Left lung (tissue), 14 donors: ENCODE measurements at places on chromosomes 12 and 14. TPM values are rescaled to one million over a fixed set of nuclear protein-coding genes. Genes with fewer than 3 reads are reported as not detected.

- no peaks in the 10 kb centered on the region for H3K4me1 ChIP-seq
- H3K36me3 ChIP-seq, result no peaks in the 10 kb centered on the region
- no peak for DNase-seq
- peaks cover 6% of the 10 kb centered on the region for H3K27me3 ChIP-seq
Measured at GRCh38 chr14:62158779-62159178, 396.6 kb downstream of the SNAPC1 start.

DNA sequence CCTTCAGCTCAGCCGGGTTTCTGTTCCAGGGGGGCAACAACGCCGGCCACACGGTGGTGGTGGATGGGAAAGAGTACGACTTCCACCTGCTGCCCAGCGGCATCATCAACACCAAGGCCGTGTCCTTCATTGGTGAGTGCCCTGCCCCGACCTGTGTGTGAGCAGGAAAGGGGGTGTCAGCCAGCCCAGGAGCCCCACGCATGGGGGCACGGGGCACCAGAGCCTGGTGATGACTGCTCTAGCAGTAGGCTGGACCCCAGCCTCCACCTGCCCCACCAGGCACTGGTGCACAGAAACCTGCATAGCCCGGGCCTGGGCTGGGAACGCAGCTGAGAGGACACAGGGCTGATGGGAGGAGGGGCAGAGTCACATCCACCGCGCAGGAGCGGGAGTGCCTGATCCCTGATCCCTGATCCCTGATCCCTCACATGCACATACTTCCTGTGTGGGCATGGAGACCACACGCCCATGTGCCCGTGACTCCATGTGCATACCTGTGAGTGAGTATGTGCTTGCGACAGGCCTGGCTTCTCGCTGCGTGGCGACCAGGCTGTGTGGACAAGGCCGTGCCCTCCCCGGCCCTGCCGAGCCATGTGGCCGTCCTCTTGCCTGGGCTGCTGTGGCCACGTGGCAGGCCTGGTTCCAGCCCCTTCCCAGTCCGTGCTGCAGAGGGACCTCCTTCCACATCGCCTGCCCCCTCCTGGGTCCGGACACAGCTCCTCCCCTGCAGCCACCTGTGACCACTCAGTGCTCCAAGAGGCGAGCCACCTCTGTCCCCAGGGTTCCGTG is 11.2 kb downstream of the ADSS1 start:
- H3K4me3 ChIP-seq, result no peak overlapping the region
- no peaks in the 10 kb centered on the region for H3K36me3 ChIP-seq
- peak overlapping the region; percentile 60 for H3K27ac ChIP-seq
- H3K4me1 ChIP-seq, result peaks cover 9% of the 10 kb centered on the region
- DNase-seq, result no peak

DNA sequence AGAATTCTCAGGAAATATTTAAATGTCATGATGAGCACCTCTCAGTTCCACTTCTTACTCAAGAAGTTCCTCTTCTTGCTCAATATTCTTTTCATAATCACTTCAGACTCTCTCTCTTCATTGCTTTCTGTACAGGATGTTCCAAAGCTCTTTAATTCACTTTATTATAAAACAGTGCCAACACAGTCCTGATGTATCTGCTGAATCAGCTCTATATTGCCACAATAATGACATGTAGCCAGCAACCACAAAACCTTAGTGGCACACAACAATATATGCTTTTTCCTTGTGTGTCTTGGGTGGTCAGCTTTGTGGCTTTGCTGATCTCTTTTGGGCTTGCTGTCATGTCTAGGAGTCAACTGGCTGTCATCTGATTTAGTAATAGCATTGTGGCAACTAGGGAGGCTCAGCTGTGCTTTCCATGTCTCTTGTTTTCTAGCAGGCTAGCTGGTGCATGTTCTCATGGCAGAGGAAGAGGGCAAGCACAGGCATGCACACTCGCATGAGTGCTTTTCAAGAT is 52.8 kb upstream of the SLC2A13 start:
- no peaks in the 10 kb centered on the region for H3K27me3 ChIP-seq
- peaks cover 41% of the 10 kb centered on the region for H3K4me1 ChIP-seq
- no peaks in the 10 kb centered on the region for H3K36me3 ChIP-seq
- DNase-seq, result no peak
- peak overlapping the region; percentile 61 for H3K27ac ChIP-seq

DNA sequence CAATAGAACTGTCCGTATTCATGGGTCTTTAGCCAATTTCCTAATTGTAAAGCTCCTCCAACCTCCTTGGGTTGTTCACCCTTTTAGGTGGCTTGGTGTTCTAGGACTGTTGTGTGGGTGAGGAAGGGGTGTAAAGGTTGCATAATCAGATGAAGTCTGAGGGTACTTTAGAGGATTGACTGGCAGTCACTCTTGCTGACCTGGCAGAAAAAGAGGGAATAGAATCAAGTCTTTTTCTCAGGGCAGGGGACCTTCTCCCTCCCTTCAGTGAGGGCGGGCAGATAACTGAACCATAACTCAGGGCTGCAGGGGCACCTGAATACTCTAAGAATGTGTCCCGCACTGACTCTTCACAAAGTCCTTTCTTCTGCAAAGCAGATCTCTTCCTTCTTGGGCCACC is 436.2 kb downstream of the CCDC91 start:
- no peaks in the 10 kb centered on the region for H3K36me3 ChIP-seq
- H3K27ac ChIP-seq, result no peak overlapping the region
- DNase-seq, result no peak
- no peaks in the 10 kb centered on the region for H3K27me3 ChIP-seq

DNA sequence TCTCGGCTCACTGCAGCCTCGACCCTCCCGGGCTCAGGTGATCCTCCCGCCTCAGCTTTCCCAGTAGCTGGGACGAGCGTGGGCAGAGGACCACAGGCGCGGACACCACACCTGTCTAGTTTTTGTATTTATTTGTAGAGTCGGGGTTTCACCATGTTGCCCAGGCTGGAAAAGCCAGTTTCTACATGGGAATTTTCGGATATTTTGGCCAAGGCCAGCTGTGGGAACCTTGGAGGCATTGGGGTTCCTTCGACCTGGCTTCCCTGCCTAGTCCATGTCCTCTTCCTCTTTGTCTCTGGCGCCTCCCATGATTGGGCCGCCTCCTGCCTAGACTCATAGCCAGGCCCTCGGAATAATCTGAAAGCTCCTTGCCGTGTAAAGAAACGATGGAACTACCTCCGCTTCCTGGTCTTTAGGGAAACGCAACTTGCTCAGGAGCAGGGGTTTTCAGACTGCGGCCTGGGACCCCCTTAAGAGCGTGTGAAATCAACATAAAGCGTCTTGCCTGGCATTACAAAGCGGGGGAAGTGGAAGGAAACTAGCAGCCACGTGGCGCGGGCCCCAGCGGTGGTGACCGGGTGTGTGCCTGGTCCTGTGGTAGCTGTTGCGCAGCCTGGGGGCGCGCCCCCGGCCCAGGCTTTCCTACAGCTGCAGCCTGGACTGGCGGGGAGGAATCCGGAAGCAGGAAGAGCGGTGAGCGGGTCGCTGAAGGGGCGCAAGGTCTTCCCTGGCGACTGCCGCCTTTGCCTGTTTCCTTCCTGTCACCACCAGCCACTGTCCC is 1.4 kb upstream of the HSP90AA1 start:
- DNase-seq, result peak; percentile 38
- H3K4me3 ChIP-seq, result peak overlapping the region; percentile 61
- H3K27ac ChIP-seq, result peak overlapping the region; percentile 99
- H3K4me1 ChIP-seq, result peaks cover 50% of the 10 kb centered on the region
- H3K36me3 ChIP-seq, result peaks cover 28% of the 10 kb centered on the region

- no peak overlapping the region for H3K4me3 ChIP-seq
- H3K27ac ChIP-seq, result no peak overlapping the region
- no peaks in the 10 kb centered on the region for H3K36me3 ChIP-seq
- no peaks in the 10 kb centered on the region for H3K27me3 ChIP-seq
- no peaks in the 10 kb centered on the region for H3K4me1 ChIP-seq
- no peak for DNase-seq
Measured at GRCh38 chr12:127722611-127723010, 544.4 kb upstream of the TMEM132C start.

- no peak overlapping the region for H3K27ac ChIP-seq
- no peak for DNase-seq
- no peak overlapping the region for H3K4me3 ChIP-seq
- no peaks in the 10 kb centered on the region for H3K27me3 ChIP-seq
Measured at GRCh38 chr12:115873451-115874082, 403.9 kb downstream of the MED13L start.

GRCh38 chr12:116284396-116284795 is 6.9 kb upstream of the MED13L start:
- no peak overlapping the region for H3K4me3 ChIP-seq
- no peaks in the 10 kb centered on the region for H3K36me3 ChIP-seq
- H3K27ac ChIP-seq, result no peak overlapping the region
- H3K27me3 ChIP-seq, result no peaks in the 10 kb centered on the region
- DNase-seq, result no peak

GRCh38 chr14:67199016-67199415 is 9.8 kb downstream of the GARIN2 start:
- no peak overlapping the region for H3K4me3 ChIP-seq
- no peak for DNase-seq
- no peak overlapping the region for H3K27ac ChIP-seq
- no peaks in the 10 kb centered on the region for H3K27me3 ChIP-seq
- no peaks in the 10 kb centered on the region for H3K36me3 ChIP-seq

- no peaks in the 10 kb centered on the region for H3K27me3 ChIP-seq
- no peak for DNase-seq
- H3K4me1 ChIP-seq, result no peaks in the 10 kb centered on the region
Measured at GRCh38 chr12:89873745-89874144, 165.1 kb upstream of the ATP2B1 start.

- DNase-seq, result peak; percentile 50
- no peaks in the 10 kb centered on the region for H3K27me3 ChIP-seq
- H3K4me3 ChIP-seq, result no peak overlapping the region
- no peaks in the 10 kb centered on the region for H3K36me3 ChIP-seq
Measured at GRCh38 chr14:69535230-69535848, 39.3 kb downstream of the CCDC177 start.

- H3K4me1 ChIP-seq, result no peaks in the 10 kb centered on the region
- no peaks in the 10 kb centered on the region for H3K27me3 ChIP-seq
- DNase-seq, result no peak
- no peak within 1 kb of the TSS for H3K27ac ChIP-seq
Measured at GRCh38 chr12:101474711-101475386, at the start of gene SPIC. Gene SPIC (plus strand): TSS chr12:101475336. CDS start chr12:101476905, 1,569 bp downstream.

DNA sequence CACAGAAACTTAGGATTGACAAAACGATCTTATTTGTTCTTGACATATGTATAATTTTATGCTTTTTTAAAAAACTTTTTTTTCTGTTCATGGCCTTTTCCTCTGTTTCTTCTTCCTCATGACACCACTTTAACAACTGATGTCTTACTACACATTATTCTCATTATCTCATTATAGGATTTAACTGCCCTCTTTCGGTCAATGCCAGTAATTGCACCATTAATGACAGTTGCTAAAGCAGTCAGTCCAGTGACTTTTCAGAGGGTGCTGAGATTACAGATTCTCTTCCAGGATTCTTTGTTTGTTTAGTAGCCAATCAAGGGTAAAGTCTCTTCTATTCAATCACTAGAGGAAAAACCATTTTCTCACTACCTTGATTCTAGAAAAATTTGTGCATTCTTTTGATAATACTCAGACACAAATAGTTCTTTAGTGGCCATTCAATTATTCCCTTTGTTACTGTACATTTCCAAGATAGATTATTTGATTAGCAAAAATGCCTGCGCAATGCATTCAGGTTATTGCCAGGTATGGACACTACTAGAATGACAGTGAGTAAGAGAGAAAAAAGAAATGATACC is 50.1 kb downstream of the KLRG1 start:
- H3K4me3 ChIP-seq, result no peak overlapping the region
- H3K27ac ChIP-seq, result no peak overlapping the region
- no peaks in the 10 kb centered on the region for H3K36me3 ChIP-seq
- H3K4me1 ChIP-seq, result no peaks in the 10 kb centered on the region
- DNase-seq, result no peak

- no peaks in the 10 kb centered on the region for H3K36me3 ChIP-seq
- H3K27ac ChIP-seq, result no peak overlapping the region
- H3K27me3 ChIP-seq, result no peaks in the 10 kb centered on the region
Measured at GRCh38 chr14:98682726-98683125, 589.3 kb downstream of the BCL11B start.

DNA sequence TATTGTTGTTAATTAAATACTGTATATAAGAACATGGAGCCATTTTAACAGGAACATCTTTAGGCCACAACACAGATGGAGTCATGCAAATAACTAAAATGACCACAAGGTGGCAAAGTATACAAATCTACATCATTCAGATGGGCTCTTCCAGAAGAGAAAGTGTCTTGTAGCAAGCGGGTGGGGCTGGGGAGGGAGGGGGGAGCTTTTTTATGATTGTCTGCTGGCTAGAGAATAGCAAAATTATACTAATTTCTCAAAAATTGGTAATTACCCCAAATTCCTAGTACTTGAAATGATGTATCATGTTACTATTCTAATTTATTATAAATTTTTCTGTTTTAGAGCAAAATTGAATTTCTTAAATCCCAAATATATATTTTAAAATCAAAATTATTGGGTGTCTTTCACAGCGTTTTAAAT is 378.7 kb downstream of the PRKD1 start:
- H3K36me3 ChIP-seq, result no peaks in the 10 kb centered on the region
- peak; percentile 23 for DNase-seq
- H3K4me3 ChIP-seq, result no peak overlapping the region
- H3K4me1 ChIP-seq, result no peaks in the 10 kb centered on the region
- no peaks in the 10 kb centered on the region for H3K27me3 ChIP-seq

DNA sequence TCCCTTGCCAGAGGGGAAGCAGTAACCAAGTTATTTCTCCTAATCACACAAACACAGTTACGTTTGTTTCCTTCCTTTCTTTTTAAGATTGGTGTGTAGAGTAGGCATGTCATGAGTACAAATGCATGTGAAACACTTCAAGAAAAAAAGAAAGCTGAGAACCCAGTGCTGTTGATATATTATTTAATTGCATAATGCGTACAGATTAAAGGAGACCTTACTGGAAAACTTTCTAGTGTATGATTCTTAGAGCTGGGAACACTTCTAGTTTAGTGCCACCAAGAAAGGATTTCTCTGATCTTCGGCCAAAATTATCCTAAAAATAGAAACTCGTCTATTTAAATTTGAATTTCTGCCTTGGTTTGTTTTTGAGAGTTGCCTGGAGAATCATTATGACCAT is 365.5 kb downstream of the CCDC91 start:
- no peaks in the 10 kb centered on the region for H3K36me3 ChIP-seq
- peak overlapping the region; percentile 2 for H3K27ac ChIP-seq
- no peak overlapping the region for H3K4me3 ChIP-seq
- peak; percentile 51 for DNase-seq

- DNase-seq, result no peak
- no peaks in the 10 kb centered on the region for H3K27me3 ChIP-seq
- no peak overlapping the region for H3K4me3 ChIP-seq
- no peaks in the 10 kb centered on the region for H3K36me3 ChIP-seq
- peaks cover 24% of the 10 kb centered on the region for H3K4me1 ChIP-seq
Measured at GRCh38 chr12:47193066-47193465, 113.3 kb upstream of the AMIGO2 start.

DNA sequence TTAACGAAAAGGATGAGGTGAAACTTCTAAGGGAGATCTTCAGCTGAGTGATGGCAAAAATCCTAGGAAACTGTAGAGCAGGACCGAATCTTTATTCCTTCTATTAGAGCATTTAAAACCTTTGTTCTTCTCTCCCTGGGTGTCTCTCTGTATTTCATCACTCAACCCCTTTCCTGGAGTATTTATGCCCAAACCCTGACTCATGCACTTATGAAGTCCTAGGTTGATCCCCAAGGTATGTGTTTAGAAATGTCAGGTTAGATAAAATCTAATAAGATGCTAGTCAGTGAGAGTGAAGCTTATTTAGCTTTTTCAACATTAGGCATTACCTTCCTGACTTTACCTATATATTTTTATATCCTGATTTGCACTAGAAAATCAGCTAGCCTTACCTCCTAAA is 239.8 kb upstream of the NPAS3 start:
- H3K27me3 ChIP-seq, result no peaks in the 10 kb centered on the region
- DNase-seq, result no peak
- H3K36me3 ChIP-seq, result no peaks in the 10 kb centered on the region

ABCD4 gene
- total RNA-seq, result 37.0 TPM

CCDC197 gene
- not detected for total RNA-seq

KLRB1 gene
- 2.3 TPM for total RNA-seq

TRHDE gene
- 4.3 TPM for total RNA-seq
